ENCODE measurements at places on chromosomes 5 and 9. TPM values are rescaled to one million over a fixed set of nuclear protein-coding genes. Genes with fewer than 3 reads are reported as not detected.

Gene HAVCR2
- polyA plus RNA-seq: 18.2 TPM

Gene TMEM252
- 7.7 TPM for polyA plus RNA-seq

Gene ZNF367
- polyA plus RNA-seq: 12.7 TPM

Gene N4BP3
- polyA plus RNA-seq: 3.4 TPM

Gene UBE2QL1
- polyA plus RNA-seq: 0.70 TPM

Gene FAM174A
- polyA plus RNA-seq: 22.6 TPM

Gene ZNF300
- polyA plus RNA-seq: 53.0 TPM

DNA sequence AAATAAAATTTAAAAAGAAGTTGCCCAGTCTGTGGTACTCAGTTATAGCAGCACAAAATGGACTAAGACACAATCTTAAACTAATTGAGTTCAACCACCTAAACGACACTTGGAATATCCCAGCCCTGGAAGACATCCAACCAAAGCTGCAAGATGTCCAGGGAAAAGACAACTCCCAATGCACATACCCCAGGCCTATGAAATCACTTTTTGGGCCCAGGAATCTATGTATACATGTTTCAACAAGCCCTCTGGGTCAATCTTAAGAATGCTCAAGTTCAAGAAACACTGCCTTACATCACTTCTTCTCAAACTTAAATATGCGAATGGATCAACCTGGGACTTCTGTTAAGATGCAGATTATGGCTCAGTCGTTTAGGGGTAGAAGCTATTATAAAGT is 148.6 kb downstream of the ELAVL2 start:
- DNase-seq: no peak

DNA sequence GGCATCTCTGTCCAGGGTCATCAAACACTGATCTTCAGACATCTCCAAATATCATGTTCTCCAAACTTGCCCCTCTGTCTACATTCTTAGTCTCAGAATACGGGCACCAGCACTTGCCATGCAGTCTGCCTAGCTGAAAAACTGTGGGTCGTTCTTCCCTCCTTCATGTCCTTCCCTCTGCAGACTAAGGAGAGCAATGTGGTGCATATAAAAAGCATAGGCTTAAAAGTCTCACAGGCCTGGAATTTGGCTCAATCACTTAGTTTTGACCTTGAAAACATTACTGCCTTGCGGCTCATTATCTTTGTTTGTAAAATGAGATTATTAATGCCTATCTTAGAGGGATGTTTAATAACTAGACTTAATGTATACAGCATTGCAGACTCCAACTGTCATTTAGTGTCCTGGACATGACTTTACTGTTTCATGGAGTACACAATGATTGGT is 362.8 kb downstream of the NPR3 start:
- DNase-seq: no peak

GRCh38 chr5:6273090-6273735 is 105.1 kb downstream of the MED10 start:
- DNase-seq: no peak

DNA sequence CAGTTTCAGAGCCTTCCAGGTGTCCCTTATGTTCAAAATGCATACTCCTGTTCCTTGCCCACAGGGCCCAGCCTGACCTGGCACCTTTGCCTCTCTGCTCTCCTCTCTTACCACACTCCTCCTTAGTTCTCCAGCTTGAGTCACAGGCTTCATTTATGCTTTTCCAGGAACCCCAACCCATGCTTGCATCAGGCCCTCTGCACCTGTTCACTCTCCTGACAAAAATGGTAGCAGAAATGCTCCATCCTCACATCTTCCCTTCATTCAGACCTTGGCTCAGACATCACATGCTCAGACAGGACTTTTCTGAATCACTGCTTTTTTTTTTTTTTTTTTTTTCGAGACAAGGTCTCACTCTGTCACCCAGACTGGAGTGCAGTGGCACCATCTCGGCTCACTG is 15.1 kb upstream of the RNF145 start:
- no peak for DNase-seq

DNA sequence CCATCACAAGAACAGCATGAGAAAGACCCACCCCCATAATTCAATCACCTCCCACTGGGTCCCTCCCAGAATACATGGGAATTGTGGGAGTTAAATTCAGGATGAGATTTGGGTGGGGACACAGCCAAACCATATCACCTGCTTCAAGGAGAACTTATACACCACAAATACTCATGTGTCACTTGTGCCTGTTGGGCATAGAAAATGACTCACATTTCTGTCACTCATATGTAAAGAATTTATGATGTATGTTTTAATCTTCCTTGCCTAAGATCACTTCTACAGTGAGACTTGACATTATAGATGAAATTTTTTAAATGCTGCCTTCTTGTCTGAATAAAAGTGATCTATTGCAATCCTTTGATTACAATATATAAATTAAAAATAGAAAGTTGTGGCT is 23.0 kb upstream of the PRDM6 start:
- no peak for DNase-seq

DNA sequence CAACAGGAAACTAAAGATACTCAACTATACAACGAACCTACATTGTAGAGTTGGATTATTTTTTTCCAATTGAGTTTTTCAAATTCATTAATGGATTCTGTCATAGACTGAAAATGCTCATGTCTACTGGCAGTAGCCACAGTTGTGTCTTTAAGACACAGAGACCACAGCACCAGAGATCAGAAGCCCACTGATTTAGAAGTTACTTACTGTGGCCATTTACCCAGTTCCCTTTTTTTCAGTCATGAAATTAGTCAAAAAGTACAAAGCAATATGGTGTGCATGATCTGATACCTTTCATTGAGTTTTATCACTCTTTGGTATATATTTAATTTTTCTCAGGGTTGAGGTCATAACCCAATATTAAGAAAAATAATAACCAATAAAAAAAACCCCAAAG is 1640.2 kb upstream of the WWC1 start:
- no peak for DNase-seq

GRCh38 chr5:169545762-169546161 is 37.8 kb upstream of the SPDL1 start:
- no peak for DNase-seq

DNA sequence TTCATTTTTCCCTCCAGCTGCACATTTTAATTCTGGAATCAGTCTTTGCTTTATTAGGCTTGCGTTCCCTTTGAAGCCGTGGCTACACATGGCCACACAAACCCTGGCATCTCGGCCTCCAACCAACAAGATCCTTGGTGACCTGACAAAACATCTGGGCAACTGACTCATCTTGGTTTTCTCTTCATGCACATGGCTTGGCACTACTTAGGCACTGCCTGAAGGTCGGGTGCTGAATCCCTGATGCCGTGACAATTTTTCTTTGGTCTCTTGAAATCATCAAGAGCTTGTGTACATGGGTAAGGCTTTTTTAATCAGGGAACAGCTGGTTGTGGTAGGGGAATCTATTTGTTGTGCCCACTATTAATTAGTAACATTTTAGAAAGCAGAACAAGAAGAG is 16.0 kb upstream of the PAPPA start:
- DNase-seq: no peak

GRCh38 chr5:80250801-80251200 is 5.0 kb downstream of the SERINC5 start:
- no peak for DNase-seq

GRCh38 chr9:125536776-125537175 is 170.2 kb downstream of the MAPKAP1 start:
- DNase-seq: no peak

- no peak for DNase-seq
These were observed 3.2 kb upstream of the DOK3 start for GRCh38 chr5:177512736-177513380.

GRCh38 chr5:103785569-103785968 is 223.0 kb upstream of the NUDT12 start:
- DNase-seq: no peak

DNA sequence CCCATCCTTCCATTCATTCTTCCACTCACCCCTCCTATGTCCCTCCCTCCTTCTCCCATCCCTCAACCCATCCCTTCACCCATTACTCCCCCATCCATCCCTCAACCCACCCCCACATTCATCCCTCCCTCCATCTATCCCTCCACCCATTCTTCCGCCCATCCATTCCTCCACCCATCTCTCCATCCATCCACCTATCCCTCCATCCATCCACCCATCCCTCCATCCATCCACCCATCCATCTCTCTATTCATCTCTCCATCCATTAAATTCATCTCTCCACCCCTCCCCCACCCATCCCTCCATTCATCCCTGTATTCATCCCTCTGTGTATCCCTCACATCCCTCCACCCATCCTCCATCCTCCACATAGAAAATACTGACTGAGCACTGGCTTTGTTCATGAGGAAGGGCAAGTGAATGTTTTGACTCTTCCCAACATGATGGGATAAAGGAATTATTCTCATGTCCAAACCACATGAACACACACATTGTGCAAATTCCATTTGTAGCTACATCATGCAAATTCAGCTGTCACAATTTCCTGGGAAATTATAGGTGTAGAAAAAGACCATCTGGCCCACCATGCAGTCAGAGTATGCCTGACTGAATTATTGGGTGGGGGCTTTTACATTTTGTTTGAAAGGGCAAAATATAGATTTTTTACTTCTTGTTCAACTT is 6.9 kb upstream of the VAV2 start:
- no peak for DNase-seq
